Stimulated activated CD8-positive, alpha-beta memory T cell treated with anti-CD3 and anti-CD28 coated beads, Interleukin-4, amount 100 ng/mL, for 1 hour (primary cell): ENCODE measurements at places on chromosomes 11 and 22.

DNA sequence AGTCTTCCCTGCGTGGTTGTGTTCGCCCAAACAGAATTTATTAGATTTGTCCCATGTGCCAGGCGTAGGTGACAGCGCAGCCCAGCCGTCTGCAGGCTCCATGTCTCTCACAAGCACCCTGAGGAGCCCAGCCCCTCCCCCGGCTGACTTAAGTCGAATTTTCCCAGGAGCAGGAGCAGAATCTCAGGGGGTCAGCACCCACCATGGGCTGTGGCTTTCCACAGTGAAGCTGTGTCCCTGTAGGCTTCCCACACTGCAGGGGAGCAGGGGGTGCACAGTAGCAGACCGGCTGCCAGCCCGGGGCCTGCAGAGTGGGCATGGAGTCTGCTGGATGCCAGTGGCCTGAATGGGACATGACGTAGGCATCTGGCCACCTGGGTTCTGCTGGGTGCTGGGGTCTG lies 16.0 kb downstream of the PARVG start:
- DNase-seq = no peak

- no peak for DNase-seq
Measured at GRCh38 chr11:109783014-109783413, 310.2 kb upstream of the ZC3H12C start.

DNA sequence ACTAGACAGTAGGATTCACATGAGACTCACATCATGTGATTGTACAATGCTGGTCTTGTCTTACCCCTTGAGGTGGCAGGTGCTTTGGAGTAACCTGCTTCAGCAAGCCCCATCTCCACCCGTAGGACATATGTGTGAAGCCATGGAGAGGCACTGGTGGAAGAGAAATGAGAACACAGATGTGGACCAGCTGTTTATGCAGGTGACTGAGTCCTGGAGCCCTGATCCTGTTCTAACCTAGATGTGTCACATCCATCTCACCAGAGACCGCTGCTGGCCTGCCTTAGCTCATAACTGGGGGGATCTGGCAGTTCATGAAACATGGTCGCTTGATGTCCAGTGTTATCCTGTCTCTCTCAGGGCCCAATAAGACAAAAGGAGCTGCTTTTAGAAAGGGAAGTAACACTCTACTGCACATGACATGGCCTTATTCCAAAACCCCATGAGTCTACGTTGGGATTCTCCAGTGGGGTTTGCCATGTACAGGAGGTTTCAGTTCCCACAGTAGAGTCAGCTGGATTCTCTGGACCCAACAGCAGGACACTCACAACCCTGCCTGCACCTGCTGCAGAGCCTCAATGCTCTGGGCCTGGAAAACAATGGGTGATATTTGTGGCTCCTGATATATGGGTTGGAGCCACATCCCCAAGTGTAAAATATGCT lies 62.0 kb downstream of the GGTLC2 start:
- DNase-seq = no peak

DNA sequence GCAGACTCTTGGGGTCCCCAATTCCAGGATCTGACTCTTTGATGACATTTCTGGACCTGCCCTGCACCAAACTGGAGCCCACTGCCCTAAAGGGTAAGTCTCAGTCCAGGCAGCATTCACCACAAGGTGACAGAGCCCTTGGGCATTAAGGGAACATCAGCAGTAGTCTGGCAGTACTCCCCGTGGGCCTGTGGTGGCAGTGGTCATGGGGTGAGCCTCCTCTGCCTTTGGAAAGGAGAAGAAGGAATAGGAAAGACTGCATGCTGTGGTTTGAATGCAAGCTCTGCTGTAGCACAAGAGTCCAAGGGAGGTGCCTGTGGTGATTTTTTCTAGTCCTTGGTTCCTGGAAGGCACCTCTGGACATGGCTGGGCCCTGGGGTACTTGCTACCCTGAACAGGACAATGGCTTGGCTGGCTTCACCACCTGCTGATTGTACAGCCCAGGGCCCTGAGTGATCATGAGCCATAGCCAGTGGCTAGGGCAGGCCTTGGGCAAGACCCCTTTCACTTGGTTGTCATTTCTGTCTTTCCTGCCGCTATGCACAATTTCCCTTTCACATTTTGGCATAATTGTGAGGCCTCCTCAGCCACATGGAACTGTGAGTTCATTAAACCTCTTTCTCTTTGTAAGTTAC lies 160.7 kb upstream of the GRIA4 start:
- DNase-seq = no peak

DNA sequence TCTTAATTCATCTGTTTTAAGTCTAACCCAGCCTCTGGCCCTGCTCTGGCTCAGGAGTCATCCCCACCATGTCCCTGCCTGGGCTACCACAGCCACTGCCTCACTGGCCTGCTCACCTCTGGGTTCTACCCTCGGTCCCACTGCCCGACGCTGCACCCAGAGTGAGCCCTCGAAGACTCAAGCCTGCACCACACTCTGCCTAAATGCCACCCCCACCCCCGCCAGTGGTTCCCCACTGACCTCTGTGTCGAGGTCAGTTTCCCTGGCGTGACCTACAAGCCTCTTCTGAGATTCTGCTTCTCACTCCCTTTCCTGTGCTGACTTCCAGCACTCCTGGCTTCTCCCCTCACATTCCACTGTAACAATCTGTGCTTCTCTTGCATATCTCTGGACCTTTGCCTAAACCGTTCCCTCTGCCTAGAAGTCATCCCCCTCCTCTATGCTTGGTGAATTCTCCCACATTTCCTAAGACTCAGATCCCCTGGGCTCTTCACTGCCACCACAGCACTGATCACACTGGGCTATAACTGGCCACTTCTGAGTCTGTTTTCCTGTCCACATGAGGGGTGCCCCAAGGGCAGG lies 12.5 kb upstream of the PDE2A start:
- DNase-seq = no peak

GRCh38 chr11:71991494-71991893 lies 7.2 kb upstream of the IL18BP start:
- no peak for DNase-seq

DNA sequence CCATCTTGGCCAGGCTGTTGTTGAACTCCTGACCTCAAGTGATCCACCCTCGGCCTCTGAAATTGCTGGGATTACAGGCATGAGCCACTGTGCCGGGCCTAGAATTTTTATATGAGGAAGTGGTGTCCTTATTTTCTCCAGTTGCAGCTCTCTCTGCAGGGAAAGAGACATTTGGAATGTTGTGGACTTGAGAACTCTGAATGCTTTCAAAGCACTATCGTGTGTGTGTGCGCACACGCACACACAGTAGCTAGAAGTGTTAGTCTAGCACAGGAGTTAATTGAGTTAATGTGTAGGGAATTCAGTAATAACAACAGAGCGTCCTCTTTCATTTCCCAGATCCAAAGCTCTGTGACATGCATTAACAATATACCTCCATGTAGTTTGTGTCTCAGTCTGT lies 164.0 kb upstream of the RASSF10 start:
- DNase-seq = no peak

- DNase-seq = no peak
Measured at GRCh38 chr22:21940521-21940920, 12.1 kb downstream of the PPM1F start.

GRCh38 chr11:75576017-75576416 lies 14.0 kb downstream of the SERPINH1 start:
- no peak for DNase-seq

GRCh38 chr11:288478-289397 lies at the start of gene PGGHG:
PGGHG (plus strand) TSS chr11:289126; CDS start chr11:289817, 691 bp downstream.
- no peak for DNase-seq

GRCh38 chr22:41481131-41481830 lies 12.4 kb downstream of the ACO2 start:
- DNase-seq = no peak

- no peak for DNase-seq
Measured at GRCh38 chr11:7892059-7892699, 38.9 kb downstream of the OR10A6 start.

GRCh38 chr11:17287058-17287457 lies 10.5 kb downstream of the NUCB2 start:
- DNase-seq = no peak

GRCh38 chr11:16981651-16982194 lies 32.5 kb downstream of the PLEKHA7 start:
- no peak for DNase-seq

DNA sequence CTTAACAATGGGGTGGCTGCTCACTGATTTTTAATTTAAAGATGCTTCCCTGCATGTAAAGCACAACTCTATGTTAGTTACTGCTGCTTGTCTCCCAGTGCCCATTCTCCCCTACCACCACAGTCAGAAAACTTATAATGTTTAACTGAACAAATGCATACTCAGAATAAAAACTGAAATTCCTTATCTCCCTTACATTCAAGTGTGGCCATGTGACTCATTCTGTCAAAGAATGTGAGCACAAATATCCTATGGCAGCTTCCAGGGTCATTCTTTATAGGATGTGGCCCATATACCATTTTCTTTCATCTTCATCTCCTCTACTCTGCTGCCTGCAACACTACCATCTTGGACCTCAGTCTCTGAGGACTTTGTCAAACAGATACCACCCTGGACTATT lies 374.8 kb downstream of the DYNC2H1 start:
- DNase-seq = no peak

- no peak for DNase-seq
Measured at GRCh38 chr11:60914633-60915247, 782 bp downstream of the TMEM109 start.

DNA sequence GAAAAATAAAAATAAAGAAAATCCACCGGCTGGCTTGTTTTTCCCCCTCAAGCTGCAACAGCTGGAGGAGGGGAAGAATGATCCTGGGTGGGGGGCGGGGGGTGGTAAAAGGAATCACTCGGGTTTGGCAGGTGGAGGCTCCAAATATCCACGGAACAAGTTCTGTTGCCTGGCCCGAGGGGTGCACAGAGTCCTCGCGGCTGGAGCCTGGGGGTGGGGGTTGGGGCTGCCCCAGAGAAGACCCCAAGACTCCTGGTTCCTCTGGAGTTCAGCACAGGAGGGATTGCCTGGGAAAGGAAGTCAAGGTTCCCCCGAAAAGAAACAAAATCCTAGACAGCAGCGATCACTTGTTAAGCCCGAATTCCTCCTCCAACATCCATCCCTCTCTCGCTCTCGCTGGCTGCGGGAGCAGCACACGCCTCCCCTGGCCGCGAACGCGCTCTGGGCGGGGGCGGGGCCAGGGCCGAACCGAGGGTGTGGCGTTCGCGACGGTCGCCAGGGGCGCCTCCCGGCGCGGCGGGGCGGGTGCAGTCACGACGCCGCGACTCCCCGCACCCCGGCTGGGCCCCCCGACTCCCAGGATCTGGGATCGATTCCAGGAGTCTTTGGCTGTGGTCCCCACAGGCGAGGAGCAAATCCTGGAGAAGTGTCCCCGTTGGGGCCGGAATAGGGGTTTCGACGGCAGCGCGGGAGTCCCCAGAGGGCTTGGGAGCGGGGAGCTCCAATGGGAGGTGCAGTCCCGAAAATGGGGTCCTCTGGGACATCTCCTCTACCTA lies at the start of gene KCNA4:
Gene KCNA4 (minus strand): TSS at position 443 of the 776 bp plus-strand sequence. CDS start 4,352 bp downstream, outside the sequence.
- no peak for DNase-seq

DNA sequence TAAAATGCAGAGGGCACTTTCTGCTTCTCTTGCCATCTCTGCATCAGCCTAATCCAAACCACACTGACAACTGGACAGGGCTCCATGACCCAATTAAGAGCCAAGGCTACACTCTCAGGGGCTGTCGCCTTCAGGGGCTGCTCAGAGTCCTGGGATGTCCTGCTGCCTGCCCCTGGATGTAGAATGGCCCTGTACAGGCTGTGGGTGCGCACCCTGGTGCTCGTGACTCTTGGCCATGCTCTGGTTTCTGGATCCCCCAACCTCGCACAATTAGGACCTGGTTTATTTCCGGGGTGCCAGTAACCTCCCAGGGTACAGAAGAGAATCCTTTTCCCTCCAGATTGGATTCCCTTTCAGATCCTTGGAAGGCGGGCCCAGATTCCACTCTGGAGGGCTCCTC lies 11.3 kb downstream of the IFT27 start:
- DNase-seq = no peak

DNA sequence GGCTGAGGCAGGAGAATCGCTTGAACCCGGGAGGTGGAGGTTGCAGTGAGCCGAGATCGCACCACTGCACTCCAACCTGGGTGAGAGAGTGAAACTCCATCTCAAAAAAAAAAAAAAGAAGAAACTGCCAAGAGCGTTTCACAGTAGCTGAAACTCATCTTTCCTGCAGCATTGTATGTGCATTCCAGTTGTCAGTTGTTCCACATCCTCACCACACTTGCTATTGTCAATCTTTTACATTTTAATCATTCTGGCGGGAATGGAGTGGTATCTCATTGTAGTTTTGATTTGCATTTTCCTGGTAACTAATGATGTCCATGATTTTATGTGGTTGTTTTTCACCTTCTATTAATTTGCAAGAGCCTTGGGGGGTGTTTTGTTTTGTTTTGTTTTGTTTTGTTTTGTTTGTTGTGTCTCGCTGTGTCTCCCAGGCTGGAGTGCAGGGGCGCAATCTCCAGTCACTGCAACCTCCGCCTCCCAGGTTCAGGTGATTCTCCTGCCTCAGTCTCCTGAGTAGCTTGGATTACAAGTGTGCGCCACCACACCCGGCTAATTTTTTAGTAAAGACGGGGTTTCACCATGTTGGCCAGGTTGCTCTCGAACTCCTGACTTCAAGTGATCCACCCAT lies 8.1 kb upstream of the GNB1L start:
- no peak for DNase-seq

- no peak for DNase-seq
Measured at GRCh38 chr22:41092847-41093411, 537 bp downstream of the EP300 start.

DNA sequence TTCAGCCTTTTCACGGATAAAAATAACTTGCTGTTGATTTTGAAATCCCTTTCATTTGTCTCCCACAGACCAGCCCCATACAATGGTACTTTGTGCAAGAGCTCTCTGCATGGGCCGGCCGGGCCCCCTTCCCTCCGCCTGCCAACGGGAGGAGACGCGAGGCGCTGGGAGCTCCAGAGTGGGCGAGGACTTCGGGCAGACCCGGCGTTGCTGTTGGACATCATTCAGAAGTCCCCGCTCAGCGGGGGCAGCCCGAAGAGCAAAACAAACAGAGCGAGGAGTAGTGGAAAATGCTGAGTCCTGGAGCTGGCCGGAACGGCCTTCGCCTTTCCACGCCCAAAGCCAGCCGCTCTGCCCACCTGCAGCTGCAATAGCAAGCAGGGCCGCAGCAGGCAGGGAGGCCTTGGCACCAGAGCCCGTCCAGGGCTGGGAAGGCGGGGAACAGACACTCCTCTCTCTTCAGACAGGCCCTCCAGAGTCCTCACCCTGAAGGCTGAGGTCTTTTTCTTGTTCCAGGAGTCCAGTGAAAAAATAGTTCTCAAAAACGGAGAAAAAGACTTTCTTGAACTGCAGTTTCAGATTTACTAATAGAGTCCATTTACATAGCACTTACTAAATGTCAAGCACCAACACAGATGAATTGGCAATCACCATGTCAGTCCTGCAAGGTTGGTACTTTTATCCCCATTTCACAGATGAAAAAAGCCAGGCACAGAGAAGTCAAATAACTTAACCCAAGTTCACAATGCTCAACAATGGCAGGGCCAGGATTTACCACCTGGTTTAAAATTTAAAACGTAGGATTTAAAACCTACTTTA lies 135.5 kb downstream of the ETS1 start:
- DNase-seq = no peak
